Left renal cortex interstitium (tissue), 4 donors: ENCODE measurements at places on chromosomes 16 and 17. TPM values are rescaled to one million over a fixed set of nuclear protein-coding genes. Genes with fewer than 3 reads are reported as not detected.

COPZ2 gene
- 20.0 TPM for polyA plus RNA-seq

THUMPD1 gene
- 81.7 TPM for polyA plus RNA-seq

DNA sequence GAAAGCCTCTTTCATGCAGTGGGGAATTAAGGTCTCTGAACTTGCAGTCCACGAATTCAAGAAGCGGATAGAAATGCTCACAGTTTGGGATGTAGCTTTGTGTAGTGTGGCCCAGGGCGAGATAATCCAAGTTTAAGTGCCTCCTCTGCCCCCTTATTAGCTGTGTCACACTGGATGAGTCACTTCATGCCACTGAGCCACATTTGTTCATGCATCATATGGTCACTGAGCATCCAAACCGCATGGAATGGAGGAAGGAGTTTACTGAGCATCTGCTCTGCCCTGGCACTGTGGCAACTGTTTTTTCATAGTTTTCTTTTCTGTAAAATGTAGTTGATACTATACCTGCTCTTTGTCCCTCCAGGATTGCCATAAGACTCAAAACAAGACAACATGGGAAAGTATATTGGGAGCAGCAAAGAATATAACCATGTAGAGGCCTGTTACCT is 15.1 kb upstream of the DHX8 start:
- DNase-seq: no peak

- no peak for DNase-seq
Observed at GRCh38 chr16:48511716-48512115, 98.3 kb downstream of the N4BP1 start.

ITGAL gene
- 1.5 TPM for polyA plus RNA-seq

- no peak for DNase-seq
Observed at GRCh38 chr17:63785556-63785955, 11.6 kb downstream of the DDX42 start.

CES1 gene
- polyA plus RNA-seq: 2.3 TPM

GRCh38 chr17:66304304-66305174 is 2.1 kb downstream of the PRKCA start:
- no peak for DNase-seq

GRCh38 chr16:66529475-66529874 is 20.4 kb downstream of the TK2 start:
- DNase-seq: no peak

- DNase-seq: no peak
Observed at GRCh38 chr16:8798174-8798527, 512 bp downstream of the PMM2 start.

DNA sequence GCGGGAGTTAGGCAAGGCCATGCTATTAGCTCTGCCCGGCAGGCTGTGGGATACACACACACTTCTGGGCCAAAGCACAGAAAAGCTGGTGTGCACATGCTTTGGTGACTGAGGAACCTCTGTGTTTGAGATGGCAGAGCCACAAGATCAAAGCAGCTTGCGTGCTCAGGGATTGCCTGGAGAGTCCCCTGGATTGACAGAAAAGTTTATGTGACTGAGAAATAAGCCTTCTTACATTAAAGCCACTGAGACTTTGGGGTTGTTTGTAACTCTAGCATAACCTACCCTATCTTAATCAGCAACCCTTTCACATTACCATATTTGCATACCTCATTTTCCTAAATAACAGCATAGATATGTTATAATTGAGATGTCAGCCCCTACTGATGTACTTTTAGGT is 69.3 kb downstream of the MYO1D start:
- no peak for DNase-seq

GRCh38 chr16:8867216-8867931 is 1.4 kb downstream of the CARHSP1 start:
- DNase-seq: no peak

ATP2C2 gene
- 1.6 TPM for polyA plus RNA-seq
